Anterior cingulate cortex (tissue), 58 donors: ENCODE measurements at places on chromosomes 4 and X.
A peak's percentile ranks its signal among the peaks of the same experiment; 100 is the strongest.

DNA sequence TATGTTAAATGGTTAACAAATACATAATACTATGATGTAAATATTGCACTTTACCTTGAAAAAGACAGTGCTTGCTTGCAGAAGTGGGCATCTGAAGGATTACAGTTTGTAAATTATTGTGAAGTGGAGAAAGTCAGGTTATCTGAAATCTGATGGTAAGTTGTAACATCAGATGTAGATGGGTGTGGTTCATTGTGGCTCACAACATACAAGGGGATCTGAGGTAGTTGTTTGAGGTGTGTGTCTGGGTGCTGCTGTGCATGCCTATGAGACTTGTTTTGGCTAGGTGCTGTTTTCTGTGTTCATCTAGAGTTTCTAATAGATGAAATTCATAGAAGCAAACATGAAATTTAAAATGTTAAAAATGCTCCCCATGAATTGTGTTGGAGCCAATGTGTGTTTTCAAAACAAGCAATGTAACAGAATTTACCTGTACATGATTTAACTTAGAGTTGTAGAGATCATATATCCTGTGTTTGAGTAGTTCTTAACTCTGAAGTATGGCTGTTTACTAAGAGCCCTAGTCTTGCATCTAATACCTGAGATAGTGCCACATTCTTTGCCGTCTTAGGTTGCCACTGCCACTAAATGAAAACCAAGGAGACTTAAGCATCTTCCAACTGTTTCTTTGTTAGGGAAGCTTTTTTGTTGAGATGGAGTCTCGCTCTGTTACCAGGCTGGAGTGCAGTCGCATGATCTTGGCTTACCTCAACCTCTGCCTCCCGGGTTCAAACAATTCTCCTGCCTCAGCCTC lies 11.9 kb upstream of the NDUFC1 start:
- no peak for DNase-seq

DNA sequence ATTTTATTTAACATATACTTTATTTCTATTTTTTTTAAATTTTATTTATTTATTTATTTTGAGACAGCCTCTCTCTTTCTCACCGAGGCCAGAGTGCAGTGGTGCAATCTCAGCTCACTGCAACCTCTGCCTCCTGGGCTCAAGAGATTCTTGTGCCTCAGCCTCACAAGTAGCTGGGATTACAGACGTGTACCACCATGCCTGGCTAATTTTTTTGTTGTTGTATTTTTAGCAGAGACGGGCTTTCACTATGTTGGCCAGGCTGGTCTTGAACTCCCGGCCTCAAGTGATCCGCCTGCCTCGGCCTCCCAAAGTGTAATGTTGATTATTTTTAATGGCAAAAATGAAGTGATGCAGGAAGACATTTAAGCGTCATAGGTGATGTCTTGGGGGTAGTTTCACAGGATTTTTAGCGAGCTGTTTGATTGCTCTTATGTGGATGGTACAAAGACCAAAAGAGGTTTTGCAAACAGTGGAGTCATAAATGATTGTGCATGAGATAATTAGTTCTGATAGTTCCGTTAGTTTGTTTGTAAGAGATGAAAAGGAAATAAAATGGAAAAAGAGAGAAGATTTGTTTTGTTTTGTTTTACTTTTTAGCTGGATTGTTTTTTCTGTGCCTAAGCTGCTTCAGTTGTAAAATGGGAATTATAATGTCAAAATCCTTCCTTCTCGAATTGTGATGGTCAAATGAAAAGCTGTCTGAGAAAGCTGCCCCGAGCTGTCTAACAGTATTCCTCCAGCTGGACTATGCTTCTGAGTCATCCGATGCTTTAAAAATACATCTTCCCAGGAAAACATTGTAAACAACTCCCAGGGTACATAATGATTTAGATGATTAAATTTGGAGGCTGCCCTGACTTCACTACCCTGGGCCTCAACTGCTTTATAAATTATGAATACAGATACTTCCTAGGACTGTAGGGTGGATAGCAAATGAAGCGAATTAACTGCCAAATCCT lies 14.7 kb downstream of the RHOH start:
- no peak for DNase-seq

- no peak for DNase-seq
Observed at GRCh38 chr4:66972087-66972486, 573.2 kb downstream of the CENPC start.

GRCh38 chr4:158758142-158758541 lies 10.7 kb upstream of the FNIP2 start:
- DNase-seq, result no peak

- DNase-seq, result no peak
Observed at GRCh38 chrX:30673884-30674598, 20.8 kb downstream of the GK start.

DNA sequence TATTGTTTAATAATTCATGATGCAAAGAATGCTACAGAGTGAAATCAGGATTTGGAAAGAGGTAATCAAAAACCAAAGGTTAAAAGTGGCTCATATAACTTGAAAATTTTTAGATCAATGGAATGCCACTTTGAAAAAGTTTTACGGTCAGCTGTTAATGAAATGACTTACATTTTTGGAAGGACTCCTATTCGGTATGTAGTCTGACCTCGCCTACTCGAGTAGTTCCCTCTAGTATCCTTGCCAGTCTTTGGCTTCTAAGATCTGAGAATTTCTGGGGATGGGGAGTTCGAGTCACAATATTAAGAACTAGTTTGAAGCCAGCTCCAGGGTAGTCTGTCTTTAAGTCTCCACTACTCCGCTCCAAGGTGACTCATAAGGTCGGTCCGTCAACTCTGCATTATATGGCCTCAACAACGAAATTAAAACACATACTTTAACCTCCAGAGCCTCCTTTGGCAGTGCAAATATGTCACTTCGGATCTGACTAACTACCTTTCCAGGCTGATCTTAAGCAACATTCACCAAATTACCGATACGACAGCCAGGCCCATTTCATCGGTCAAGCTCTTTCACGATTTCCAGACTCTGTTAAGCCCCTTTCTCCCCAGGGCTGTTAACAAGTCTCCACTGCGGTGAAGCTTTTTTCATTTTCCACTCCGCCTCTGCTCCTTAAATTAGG lies 733 bp upstream of the NAA15 start:
- DNase-seq, result no peak

GRCh38 chrX:31215277-31215815 lies 143.5 kb upstream of the FTHL17 start:
- DNase-seq, result no peak

- DNase-seq, result peak; percentile 9
Observed at GRCh38 chr4:57424232-57424897, 314.2 kb upstream of the IGFBP7 start.

DNA sequence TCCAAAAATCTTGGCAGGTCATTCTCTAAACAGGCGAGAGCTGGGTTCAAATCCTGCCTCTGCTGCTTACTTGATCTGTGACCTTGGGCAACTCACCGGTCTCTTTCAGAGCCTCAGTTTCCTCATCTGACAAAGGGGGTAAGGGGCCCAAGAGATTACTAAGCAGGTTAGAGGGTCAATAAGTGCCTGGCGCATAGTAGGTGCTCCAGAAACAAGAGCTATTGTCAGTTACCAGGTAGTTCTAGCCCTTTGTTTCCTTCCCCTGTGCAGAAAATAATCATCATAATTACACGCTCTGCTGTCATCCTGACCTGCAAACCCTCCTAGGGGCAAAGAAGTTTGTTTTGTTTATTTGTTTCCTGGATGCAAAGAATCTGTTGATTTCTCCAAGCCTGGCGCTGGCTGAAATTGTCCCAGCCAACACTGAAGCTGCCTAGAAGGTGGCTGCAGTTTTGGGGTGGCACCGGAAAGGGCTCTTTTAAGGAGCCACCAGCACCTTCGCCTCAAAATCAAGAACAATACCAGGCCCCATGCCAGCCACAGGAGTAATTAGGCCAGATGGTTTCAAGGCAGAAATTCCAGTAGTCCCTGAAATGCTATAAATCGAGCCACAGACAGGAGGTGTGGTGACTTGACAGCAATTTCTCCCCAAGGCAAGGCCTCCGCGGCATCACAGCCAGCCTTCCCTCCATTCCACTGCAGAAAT lies 10.2 kb upstream of the KIAA0232 start:
- no peak for DNase-seq

DNA sequence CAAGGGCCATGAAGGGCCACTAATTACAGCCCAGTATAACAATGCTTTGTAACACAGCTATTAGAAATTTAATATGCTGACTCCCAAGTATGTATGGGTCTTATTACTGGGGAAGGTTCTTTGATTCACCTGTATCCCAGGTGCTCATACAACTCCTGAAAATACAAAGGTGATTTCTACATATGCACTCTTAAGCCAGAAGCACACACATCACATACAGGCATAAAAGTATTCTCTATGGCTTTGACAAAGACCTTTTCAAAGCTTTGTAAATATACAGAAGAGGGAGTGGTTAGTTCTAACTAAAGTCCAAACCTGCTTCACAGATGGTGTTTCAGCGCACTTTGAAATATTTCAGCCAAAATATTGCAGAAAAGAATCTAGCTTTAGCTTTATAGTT lies 191.5 kb downstream of the SNCA start:
- no peak for DNase-seq

DNA sequence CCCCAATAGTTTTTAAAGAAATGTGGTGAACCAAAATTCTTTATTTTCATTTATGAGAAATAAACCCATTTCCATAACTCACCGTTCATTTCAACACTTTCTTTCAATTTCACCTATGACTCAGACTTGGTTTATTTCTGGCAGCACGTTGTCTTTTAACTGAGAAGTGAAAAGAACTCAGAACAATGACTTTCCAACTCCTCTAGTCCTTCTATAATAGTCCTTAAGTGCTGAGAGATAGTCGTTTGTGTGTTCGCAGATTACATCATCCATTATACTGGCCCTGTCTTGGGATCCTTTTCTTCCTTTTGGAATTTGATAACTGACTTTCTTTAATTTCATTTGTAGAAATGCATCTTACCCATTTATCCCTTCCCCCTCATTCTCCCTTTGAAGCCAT lies 113.6 kb downstream of the GLUD2 start:
- no peak for DNase-seq

GRCh38 chr4:78652282-78652876 lies 100.8 kb downstream of the ANXA3 start:
- peak; percentile 15 for DNase-seq

DNA sequence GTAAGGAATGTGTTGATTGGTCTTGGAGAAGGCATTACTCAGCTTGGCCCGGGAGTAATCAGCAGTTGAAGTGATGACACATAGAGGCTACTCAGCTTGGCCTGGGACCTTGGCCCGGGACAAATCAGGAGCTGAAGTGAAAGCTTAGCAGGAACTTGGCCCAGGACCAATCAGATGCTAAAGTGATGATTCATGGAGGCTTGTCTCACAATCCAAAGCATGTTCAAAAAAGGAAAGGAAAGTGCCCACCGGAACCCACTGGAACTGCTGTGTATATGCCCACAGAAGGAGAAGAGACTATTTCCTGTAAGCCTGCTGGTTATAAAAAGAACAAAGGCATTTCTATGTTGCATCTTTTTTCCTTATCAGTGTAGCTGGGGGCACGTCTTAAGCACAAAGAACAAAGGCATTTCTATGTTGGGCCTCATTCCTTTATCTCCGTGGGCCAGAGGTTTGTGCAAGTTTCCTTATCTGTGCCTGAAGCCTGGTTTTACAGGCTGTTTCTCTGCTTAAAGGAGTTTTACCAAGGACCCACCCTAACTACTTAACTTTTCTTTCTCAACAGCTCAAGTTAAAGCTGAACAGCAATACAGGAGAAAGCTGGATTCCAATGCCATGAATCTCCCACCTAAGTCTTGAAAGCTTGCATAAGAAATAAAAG lies 1176.7 kb downstream of the NLGN4X start:
- no peak for DNase-seq

- no peak for DNase-seq
Observed at GRCh38 chrX:35150642-35151239, 208.1 kb downstream of the FAM47B start.

- DNase-seq, result peak; percentile 14
Observed at GRCh38 chrX:136147315-136147901, at the start of gene FHL1. TSS of gene FHL1 (plus strand) at chrX:136147533.

DNA sequence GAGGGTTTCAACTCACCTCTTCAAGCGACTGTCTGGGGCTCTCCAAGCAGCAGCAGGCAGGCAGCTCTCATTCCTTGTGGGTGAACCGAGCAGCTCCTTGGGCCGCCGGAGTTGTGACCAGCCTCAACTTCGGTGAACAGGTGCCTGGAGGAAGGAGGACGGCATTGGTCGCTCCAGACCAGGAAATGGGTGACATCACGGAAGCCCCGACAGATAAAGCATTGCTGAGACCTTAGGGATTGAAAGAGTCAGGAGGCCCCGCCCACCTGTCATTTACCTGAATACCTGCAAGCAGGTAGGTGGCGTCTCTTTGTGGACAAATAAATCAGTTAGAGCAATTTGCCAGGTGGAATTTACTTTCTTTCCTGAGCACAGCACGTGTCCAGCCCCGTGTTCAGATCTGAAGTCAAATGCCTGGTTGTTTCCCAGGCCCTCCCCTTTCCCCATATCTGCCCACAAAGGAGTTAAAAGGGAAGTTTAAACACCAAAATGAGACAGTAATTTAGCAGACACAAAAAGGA lies at the start of gene LNX1:
Gene LNX1, minus strand, starts transcription at position 115 of the 521 bp plus-strand sequence. CDS start 17,484 bp downstream, outside the sequence.
- DNase-seq, result no peak

- DNase-seq, result no peak
Observed at GRCh38 chr4:39648827-39649558, 10.3 kb upstream of the SMIM14 start.

- no peak for DNase-seq
Observed at GRCh38 chrX:125628435-125628834, 308.8 kb downstream of the TEX13C start.

DNA sequence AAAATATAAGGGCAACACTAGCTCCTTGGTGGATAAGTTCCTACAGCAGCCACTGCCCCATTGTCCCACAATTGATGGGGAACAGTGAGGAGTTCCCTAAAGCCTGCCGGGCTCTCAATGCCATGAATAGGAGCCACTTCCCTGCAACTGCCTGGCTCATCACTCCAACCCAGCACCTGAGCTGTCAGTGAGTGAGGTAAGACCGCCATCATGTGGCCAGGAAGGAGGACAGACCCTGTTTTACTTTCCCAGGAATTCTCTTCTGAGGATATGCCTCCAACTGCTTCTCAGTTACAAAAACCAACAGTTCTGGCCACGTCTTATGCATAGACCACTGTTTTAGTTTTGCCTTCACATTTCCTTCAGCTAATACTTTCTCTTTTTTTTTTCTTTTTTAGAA lies 45.5 kb downstream of the SRPX start:
- no peak for DNase-seq

GRCh38 chr4:14924076-14924811 lies 78.0 kb upstream of the CPEB2 start:
- no peak for DNase-seq

DNA sequence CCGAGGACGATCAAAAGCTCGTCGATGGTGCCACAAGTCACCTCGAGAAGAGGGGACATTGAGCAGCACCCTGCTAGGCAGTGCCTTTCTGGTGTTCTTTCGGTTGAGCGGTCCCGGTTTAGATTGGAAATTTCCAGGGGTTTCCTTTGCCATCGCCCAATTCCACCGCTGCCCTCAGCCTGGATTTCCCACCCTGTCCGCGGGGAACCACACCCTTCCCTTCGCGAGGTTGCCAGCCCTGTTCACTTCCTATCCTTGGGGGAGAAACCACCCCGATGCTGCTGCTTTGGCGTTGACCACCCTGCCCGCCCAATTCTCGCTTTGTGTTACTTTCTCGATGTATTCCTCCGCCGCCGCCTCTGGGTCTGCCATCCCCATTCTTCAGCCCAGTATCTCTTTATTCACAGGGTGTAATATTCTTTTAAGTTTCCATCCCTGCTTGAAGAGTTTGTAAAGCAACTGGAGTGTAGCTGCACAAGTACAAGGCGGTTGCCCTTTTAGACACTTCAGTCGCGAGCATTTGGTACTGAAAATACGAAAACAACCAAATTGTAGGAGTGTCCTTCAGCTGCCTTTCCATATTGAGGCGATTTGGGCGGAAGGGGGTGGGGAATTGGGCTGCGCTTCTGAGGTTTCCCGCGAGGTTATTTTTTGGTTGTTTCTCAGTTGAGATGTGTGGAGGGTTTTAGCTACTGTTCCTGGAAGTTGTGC lies 1.1 kb downstream of the OGT start:
- DNase-seq, result peak; percentile 13
